T follicular helper cell (primary cell): ENCODE measurements at places on chromosomes 5 and 9.

- no peak for DNase-seq
Observed at GRCh38 chr5:54895816-54896341, 89.5 kb downstream of the ESM1 start.

- DNase-seq: peak; percentile 43
Observed at GRCh38 chr9:130128733-130129431, 43.3 kb upstream of the NCS1 start.

DNA sequence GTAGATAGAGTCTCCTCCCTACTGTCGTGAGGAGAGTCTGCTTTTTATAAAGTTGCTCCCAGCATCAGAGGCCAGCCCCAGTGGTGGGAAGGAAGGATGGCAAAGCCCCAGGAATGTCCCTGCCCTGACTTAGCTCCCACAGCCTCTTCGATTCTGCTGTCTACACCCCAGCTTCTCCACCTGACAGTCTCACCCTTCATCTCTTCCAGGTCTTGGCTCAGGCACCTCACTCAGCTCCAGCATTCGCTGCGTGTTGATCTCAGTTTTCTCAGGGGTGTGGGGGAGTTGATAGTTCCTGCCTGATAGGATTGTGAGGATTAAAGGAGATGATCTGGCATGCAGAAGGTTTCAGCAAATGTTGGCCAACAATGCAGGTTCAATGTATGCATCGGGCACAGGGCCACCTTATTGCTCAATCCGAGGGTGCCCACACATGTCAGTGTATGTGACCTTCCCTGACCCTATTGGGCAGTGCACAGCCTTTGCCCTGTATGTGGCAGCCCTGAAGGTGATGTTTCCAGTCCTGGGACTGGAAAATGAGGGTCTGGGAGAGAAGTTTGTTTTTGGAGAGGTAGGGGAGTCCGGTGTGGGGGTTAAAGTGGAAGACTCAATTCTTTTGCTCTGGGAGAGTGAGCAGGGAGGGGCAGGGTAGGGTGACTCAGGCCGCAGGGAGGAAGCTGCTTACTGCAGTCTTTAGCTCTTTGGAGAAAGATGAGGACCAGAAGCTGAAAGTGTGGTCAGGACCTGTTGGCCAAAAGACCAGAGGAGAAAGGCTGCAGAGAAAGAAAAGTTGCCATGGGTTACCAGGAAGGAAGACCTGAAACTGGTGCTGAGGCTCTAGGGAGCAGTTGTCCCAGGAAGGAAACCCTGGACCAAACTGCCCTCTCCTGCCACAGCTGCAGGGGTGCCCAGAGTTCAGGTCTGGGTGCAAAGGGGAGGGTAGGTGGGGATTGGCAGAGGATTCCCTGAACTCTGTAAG, 153.2 kb downstream of the MACROH2A1 start:
- DNase-seq: no peak

DNA sequence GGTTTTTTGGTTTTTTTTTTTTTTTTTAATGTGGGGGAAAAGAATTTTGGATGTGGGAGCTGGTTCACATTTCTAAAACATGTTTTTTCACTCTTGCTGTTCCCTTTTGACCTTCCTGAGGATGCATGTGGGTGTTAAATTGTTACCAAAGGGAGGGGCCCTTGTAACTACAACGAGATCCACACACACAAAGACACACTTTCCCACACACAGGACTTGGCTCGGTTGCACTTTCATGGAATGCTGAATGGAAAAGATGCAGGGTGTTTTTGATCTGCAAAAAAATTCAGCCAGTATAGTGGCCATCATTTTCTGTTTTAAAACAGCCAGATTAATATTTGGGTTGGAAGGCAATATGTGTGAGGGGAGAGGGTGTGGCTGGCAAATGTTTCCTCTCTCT, 576.9 kb downstream of the EBF1 start:
- DNase-seq: no peak

DNA sequence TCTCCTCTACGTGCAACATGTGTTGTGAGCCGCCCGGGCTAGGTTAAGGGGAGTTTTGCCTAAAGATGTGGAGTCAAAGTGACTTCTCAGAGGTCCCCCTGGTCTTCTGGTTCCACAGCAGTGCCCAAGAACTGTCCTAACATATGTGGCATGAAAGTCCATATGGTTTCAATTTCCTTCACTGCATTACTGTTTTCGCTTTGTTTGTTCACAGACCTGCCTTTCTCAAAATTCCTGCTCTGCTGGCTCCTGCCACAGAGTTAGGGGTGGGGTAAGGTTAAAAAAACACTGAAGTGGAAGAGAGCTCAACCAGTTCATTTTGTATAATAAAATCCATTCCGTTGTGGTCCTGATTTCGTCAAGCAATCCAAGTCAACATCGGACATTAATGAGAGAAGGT, 289.4 kb downstream of the DMAC1 start:
- DNase-seq: no peak

DNA sequence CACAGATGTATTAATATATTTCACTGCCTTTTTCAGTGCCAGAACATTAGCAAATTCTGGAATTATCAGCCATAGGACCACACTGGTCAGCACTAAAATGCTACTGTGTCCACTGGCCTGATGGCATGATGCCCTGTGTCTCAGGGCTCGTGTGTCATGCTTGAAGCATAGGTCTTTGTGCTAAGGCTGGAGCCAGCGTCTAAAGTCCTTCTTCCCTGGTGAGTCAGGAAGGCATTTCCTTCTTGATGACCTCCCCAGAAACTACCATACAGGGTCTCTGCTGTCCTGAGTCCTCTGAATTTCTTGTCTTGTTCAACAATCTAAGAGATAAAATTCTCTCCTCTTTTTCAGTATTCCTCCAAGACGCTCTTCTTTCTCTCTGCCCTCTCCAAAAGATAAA, 489.9 kb downstream of the PSAT1 start:
- no peak for DNase-seq

- DNase-seq: no peak
Observed at GRCh38 chr5:133247881-133248624, 196.2 kb downstream of the HSPA4 start.

DNA sequence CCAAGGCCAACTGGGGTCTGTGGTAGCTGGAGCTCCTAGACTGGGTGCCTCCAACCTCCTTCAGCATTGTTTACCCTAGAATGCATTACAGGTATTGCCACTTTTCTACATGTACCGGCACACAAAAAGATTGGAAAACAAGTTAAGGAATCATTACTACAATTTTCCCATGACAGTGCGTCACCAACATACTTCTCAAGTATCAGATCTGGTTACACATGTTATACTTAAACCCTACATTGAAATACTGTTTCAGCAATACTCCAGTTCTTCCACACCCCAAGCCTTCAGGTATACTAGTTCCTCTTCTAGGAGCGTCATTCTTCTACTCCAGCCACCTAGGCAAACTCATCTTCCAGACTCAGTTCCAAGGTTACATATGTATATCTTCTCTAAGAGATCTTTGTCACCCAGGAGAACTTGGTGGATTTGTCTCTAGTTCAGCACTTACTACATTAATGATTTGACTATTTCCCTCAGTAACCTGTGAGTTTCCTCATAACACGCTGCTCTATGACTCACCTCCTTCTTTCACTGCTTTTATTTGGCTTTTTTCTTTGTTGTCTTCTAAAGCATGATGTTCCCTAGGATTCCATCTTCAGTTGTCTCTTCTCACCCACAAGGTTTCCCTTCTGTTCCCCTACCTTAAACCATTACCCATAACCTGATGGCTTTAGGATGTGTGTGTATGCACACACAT, 217.0 kb downstream of the AP3B1 start:
- DNase-seq: no peak

DNA sequence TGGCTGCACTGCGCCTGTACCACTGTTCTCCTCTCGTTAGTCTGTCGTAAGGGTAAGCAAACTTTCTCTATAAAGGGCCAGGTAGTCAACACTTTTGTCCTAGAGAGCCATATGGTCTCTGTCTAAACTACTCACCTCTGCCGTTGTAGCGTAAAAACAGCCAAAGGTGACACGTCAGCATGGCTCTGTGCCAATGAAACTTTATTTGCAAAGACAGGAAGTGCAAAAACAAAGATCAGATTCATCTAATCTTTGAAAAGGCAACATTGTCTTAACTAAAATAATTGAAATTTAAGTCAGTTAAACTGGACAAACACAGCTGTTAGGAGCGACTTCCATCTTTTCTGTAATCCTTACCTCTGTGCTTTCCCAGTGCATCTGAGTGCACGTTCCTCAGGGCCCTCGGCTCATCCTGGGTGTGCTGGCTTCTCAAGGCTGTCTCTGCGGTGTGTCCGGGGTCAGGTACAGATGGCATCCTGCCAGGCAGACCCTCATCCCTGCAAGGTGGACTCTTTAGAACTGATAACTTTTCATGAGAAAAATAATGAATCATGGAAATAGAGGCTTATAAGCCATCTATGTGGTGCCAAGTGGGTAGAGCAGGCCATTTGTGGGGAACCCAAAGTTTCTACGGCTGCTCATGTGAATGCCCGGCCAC, 35.2 kb upstream of the IRX4 start:
- DNase-seq: no peak

DNA sequence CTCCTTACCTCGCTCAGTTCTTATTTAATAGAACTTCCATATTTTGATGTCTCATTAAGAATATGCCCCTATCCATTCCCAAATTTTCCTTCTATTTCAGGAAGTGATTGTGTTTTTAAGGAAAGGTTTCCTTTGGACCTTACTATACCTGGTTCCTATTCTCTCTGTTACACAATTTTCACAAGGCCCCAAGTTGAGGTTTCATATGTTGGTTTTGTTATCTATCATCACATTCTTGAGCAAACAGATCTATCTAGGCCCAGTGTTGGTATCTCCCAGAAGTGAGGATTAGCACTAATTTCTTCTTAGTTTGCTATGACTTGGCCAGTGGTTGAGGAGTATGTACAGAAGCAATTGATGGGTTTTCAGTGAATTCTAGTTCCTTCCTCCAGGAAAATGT, 41.5 kb downstream of the ALG2 start:
- DNase-seq: no peak

DNA sequence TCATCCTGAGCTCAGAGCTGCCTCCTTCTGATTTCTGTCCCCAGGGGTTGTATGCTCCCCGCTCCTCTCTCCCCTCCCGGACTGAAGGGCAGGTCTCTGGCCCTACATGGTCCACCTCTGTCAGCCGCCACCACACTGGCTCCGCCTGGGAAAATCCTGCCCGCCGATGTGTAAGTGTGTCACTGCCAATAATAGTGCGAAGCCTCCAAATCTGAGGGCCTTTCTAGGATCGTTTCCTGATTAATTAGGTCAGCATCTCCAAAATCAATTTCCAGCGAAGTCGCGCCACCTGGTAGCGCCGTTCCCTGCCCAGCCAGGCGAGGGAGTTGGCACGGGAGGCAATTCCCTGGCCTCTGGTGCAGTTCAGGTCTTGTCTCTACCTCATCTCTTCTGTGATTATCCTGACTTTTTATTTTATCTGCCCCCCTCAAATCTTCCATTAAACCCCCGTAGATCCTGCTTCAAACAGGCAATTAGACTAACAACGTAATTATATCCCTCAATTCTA, 73.5 kb downstream of the ZNF618 start:
- DNase-seq: no peak

DNA sequence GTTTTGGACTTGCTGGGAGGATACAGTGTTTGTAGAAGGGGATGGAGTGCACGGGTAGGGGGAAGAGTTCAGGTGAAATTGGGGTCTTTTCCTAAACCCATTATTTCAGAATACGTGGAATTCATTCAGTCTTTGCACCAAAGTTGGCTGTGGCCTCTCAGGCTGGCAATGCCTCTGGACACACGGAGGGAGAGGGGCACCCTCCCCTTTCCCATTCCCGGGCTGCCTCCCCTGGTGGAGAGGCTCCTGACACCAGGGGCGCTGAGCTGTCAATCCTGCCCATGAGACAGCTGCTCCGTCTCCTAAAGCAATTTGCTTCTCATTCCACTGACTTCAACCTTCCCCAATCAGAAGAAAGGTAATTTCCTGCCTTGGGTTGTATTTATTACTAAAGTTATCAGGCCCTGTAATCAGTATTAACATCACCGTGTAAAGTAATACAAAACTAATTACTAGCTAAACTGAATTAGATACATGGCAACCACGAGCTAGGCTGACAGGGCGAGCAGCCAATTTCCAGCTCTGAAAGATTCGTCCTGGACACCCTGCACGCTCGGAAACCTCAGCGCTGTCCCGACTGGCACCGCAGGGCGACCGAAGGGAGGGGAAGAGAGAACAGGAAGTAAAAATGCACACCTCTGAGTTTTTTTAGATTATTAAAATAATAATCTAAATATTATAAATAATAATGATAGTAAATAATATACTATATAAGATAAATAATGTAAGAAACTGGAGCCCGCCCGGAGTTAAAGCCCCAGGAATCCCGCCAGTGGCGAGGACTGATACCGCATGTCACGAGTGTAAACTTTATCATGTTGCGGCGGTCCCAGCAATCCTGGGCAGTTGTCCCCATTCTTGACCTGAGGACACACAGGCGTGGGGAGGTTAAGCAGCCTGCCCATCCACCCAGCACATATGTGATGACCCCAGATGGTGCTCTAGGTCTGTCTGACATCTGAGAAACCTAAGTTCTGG, 6.9 kb upstream of the OLFM1 start:
- DNase-seq: no peak

DNA sequence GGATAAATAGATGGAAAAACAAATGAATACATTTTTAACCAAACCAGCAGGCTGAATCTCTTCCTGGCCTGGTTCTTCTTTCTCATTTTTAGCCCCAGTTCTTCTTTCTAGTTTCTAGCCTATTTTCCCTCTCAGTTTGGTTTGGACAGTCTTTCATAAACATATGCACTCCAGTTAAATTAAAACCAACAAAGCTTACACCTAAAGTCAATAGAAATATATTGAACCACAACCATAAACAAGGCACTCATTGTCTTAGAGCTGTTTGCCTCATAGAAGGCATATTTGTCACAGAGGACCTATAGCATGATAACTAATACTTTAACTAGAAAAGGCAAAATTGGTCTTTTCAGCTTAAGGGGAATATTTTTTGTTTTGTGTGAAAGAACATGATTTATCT, 638.3 kb downstream of the NR2F1-AS1 start:
- DNase-seq: no peak

- DNase-seq: no peak
Observed at GRCh38 chr9:103978396-103978795, 115.7 kb upstream of the SMC2 start.

DNA sequence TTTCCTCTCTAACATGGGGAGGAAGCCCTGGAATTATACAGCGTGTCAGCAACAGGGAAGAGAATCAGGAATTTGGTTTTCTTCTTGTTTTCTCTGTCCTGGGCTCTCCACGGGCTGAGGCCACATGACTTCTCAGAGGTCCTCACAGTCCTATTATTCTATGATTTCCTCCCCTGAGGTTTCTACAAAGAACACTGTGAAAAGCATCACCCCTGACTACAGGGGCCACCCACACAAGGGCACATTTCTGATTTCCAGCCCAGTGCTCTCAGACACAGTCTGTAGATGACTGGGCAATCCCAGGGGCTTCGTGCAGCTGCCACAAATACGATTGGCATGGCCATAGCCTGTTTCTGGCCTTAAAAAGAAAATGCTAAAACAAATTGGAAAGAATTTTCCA, 284.9 kb downstream of the CEMIP2 start:
- no peak for DNase-seq
